ENCODE measurements at places on chromosomes 4 and X. TPM values are rescaled to one million over a fixed set of nuclear protein-coding genes. Genes with fewer than 3 reads are reported as not detected.

FABP2 gene
- not detected for total RNA-seq

SLC16A2 gene
- 14.5 TPM for total RNA-seq

CXXC4 gene
- 14.4 TPM for total RNA-seq

GRCh38 chr4:80989921-80990544, 40.5 kb upstream of the BMP3 start:
- no peak for DNase-seq

NEIL3 gene
- total RNA-seq: not detected

- no peak for DNase-seq
Measured at GRCh38 chr4:46594661-46595060, 204.7 kb upstream of the GABRA2 start.

CLDN34 gene
- total RNA-seq: 0.99 TPM

GRCh38 chr4:128861856-128862518, 52.5 kb downstream of the JADE1 start:
- DNase-seq: no peak

DNA sequence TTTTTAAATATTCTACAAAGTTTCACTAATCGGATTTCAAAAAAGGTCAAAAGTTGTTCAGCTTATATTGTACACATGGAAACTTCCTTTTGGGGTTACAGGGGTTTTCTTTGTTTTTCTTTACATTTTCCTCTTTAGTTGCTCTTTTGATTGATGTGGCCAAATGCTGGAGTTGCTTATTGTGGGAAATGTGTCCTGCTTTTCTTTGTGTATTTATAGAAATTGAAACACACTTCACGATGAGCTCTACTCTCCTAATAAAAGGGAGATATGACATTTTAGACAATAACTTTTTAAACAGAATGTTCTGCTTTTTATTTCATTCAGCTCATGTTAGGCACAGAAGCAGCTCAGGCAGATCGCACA, 50.7 kb upstream of the SPRY1 start:
- no peak for DNase-seq

- DNase-seq: no peak
Measured at GRCh38 chrX:1202251-1202650, 10.2 kb downstream of the CRLF2 start.

F11 gene
- total RNA-seq: 1.2 TPM

GRCh38 chr4:48141048-48141447, 7.0 kb upstream of the TXK start:
- DNase-seq: no peak

CDKL5 gene
- total RNA-seq: 117 TPM

HDX gene
- 10.4 TPM for total RNA-seq

GRCh38 chr4:19945979-19946380, 305.7 kb upstream of the SLIT2 start:
- DNase-seq: no peak

- DNase-seq: no peak
Measured at GRCh38 chr4:90990284-90990683, 863.1 kb downstream of the CCSER1 start.

CCDC149 gene
- 55.8 TPM for total RNA-seq

Measured in dorsolateral prefrontal cortex (tissue), 122 donors.